Keratinocyte (primary cell): ENCODE measurements at places on chromosomes 2 and 18. TPM values are rescaled to one million over a fixed set of nuclear protein-coding genes. Genes with fewer than 3 reads are reported as not detected.

Gene LINC00305
- not detected in 3 replicates for polyA plus RNA-seq

DNA sequence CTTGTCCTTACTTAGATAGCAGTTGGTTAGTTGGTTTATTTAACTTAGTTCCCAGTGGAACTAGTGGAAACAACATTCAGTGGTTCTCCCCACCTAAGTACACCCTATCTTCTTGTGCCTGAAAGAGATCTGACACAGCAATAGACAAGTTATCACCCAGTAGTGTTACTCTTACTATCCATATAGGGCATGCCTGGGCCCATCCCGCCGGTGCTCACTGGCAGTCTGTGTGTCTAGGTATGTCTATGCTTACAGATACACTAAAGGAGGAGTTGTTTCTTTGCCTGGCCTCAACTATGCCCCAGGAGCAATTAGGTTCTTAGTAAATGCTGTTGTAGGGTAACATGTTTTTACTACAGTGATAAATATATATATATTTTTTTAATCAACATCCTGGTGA is 12.0 kb upstream of the NRP2 start:
- H3K4me3 ChIP-seq = no peak overlapping the region
- H3K27ac ChIP-seq = peak overlapping the region; percentile 11
- DNase-seq = no peak
- no peaks in the 10 kb centered on the region for H3K27me3 ChIP-seq

DNA sequence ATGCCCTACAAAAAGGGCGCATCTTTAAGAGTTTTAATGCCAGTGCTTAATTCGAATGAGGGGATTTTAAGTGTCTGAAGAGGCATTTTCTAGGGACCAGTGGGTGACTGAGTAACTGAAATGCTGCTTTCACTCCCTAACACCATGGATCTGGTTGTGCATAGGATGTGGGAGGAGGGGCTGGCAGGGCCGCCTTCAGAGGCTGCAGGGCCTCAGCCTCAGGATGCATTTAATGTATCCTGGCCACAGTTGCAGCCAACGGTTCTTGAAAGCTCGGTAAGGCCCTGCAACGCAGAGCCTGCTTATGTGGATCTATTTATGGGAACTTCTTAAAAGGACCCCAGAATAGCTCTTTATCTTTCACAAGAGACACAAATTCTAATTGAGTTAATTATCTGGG is 25.8 kb upstream of the IL18RAP start:
- H3K27ac ChIP-seq = no peak overlapping the region
- H3K27me3 ChIP-seq = no peaks in the 10 kb centered on the region
- H3K4me1 ChIP-seq = no peaks in the 10 kb centered on the region
- no peak overlapping the region for H3K4me3 ChIP-seq
- H3K36me3 ChIP-seq = no peaks in the 10 kb centered on the region

Gene ITGB6
- 174 to 197 TPM (median 183 TPM) in 3 replicates for polyA plus RNA-seq

- no peak overlapping the region for H3K27ac ChIP-seq
- H3K4me1 ChIP-seq = peaks cover 12% of the 10 kb centered on the region
- no peak overlapping the region for H3K4me3 ChIP-seq
- no peaks in the 10 kb centered on the region for H3K36me3 ChIP-seq
- no peaks in the 10 kb centered on the region for H3K27me3 ChIP-seq
These were observed 199.2 kb downstream of the KCNS3 start for GRCh38 chr2:18077704-18078103.

GRCh38 chr2:8424997-8425900 is 256.6 kb upstream of the ID2 start:
- DNase-seq = no peak
- H3K27ac ChIP-seq = no peak overlapping the region
- H3K4me3 ChIP-seq = no peak overlapping the region
- no peaks in the 10 kb centered on the region for H3K4me1 ChIP-seq
- no peaks in the 10 kb centered on the region for H3K36me3 ChIP-seq

GRCh38 chr2:176680916-176681516 is 411.8 kb downstream of the MTX2 start:
- no peak overlapping the region for H3K4me3 ChIP-seq
- peaks cover 3% of the 10 kb centered on the region for H3K27me3 ChIP-seq
- H3K4me1 ChIP-seq = no peaks in the 10 kb centered on the region

DNA sequence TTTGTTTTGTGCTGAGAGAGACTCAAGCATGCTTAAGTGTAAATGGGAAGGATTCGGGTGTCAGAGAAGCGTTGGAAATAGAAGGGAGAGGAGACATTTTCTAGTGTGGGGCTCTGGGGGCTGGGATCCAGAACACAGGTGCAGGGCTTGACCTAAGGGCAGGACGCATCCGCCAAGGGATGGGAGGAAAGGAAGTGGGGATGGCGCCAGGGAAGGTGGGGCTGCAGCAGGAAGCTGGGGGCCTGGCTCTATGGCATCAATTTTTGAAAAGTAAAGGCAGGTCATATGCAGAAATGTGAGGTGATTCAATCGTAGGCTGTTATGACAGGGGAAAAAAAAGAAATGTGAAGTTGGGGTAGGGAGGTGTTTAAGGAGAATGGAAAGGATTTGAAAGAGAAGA is 143.2 kb upstream of the SERTAD2 start:
- no peak for DNase-seq
- no peak overlapping the region for H3K27ac ChIP-seq
- H3K36me3 ChIP-seq = no peaks in the 10 kb centered on the region
- no peak overlapping the region for H3K4me3 ChIP-seq

Gene IRS1
- polyA plus RNA-seq = 10.1 to 15.8 TPM (median 11.2 TPM) in 3 replicates

Gene SOX11
- not detected in 3 replicates for polyA plus RNA-seq

GRCh38 chr2:102001767-102002142 is 10.0 kb downstream of the IL1R2 start:
- H3K36me3 ChIP-seq = no peaks in the 10 kb centered on the region
- H3K4me3 ChIP-seq = no peak overlapping the region
- peak; percentile 68 for DNase-seq

- no peak overlapping the region for H3K27ac ChIP-seq
- H3K4me3 ChIP-seq = no peak overlapping the region
- DNase-seq = no peak
- no peaks in the 10 kb centered on the region for H3K27me3 ChIP-seq
These were observed 273.6 kb downstream of the SLC8A1 start for GRCh38 chr2:40178171-40178778.

Gene MPP4
- polyA plus RNA-seq = 0.27 to 0.63 TPM (median 0.42 TPM) in 3 replicates

- no peak overlapping the region for H3K4me3 ChIP-seq
- H3K27ac ChIP-seq = peak overlapping the region; percentile 22
- no peak for DNase-seq
- no peaks in the 10 kb centered on the region for H3K27me3 ChIP-seq
These were observed 5.8 kb downstream of the HDLBP start for GRCh38 chr2:241309684-241310117.

DNA sequence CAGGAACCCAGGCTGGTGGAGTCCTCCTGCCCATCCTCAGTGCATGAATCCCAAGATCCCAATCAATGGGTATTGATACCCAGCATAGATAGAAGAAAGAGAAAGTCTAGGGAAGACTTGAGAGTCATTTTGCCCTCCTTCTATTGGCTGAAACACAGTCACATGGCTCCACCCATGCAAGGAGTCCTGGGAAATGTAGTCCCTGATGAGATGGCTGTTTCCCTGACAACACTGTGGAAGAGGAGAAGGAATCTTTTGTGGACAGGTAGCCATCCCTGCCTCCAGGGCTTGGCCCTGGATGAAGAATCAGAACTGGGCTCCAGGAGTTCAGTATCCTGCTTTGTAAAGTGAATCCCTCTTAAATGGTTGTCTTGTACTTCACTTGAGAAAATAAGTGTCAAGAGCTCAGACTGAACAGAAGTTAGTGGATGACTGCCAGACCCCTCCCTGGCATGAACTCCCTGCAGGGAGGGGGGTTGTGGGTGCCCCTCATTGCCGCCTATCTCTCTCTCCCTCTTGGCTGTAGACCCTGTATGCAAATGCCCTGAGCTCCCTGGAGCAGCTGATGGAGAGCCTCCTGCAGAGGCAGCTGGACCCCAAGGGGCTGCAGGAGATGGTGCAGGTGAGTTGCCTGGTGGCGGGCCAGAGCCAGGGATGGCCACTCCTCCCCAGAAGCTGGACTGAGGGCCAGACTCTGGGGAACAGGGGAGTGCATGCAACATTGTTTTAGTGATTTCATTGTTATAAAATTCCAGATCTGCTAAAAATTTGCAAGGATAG is 36.1 kb downstream of the MROH2A start:
- no peaks in the 10 kb centered on the region for H3K36me3 ChIP-seq
- no peak for DNase-seq
- H3K27me3 ChIP-seq = peaks cover 8% of the 10 kb centered on the region
- H3K4me3 ChIP-seq = no peak overlapping the region

GRCh38 chr2:381941-382727 is 94.2 kb upstream of the ALKAL2 start:
- no peak overlapping the region for H3K4me3 ChIP-seq
- no peaks in the 10 kb centered on the region for H3K27me3 ChIP-seq
- no peaks in the 10 kb centered on the region for H3K4me1 ChIP-seq
- H3K27ac ChIP-seq = no peak overlapping the region
- H3K36me3 ChIP-seq = no peaks in the 10 kb centered on the region
- no peak for DNase-seq

DNA sequence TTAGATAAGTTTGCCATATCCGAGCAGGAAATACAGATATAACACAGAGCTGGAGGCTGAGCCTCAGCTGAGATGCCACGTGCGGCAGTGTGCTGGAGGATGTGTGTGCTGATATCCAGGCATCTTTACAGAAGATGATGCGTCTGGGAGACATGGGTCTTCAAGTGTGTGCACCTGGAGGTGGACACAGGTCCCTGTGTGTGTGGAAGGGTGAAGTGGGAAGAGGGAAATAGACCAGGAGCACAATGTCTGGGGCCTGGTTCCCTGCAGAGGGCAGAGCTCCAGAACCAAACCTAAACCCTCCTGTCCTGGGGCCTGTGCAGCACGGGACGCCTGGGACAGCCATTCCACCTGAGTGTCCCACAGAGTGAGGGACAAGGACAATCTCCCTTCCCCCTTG is 180.3 kb upstream of the RAB12 start:
- no peak overlapping the region for H3K27ac ChIP-seq
- no peak for DNase-seq
- H3K4me1 ChIP-seq = peaks cover 16% of the 10 kb centered on the region
- H3K36me3 ChIP-seq = no peaks in the 10 kb centered on the region

Gene FRZB
- 0.05 TPM in 2 of 3 replicates, not detected in the other for polyA plus RNA-seq

DNA sequence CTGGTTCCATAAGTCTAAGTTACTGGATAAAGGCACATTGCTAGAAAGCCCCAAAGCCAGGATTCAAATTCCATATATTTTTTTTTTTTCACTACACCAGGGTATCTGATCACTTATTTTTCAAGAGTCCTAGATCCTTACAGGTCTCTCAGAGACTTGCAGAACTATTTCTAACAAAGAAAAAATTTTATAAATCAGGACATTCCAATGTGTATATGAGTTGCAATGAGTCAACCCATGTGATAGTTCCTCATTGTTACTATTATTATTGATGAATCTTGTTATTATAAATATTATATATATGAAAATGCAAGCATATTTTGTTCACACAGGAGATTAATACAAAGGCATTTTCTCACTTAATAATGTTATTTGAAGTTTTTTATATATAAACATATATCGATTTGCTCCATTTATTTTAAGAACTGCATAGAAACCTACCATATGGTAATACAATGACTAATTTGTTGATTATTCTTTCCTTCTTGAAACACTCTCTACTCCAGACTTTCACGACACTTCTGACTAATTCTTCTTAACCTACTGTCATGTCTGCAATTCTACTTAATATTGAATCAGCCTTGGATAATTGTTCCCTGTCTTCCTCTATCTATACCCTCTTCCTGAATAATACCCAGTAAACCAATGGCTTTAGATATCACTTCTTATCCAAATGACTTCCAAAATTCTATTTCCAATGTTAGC is 968.4 kb upstream of the NRXN1 start:
- H3K4me3 ChIP-seq = no peak overlapping the region
- no peak overlapping the region for H3K27ac ChIP-seq
- DNase-seq = no peak
- H3K27me3 ChIP-seq = no peaks in the 10 kb centered on the region
- H3K36me3 ChIP-seq = no peaks in the 10 kb centered on the region

Gene L3MBTL4
- polyA plus RNA-seq = 0.11 to 0.17 TPM (median 0.15 TPM) in 3 replicates

- H3K27ac ChIP-seq = no peak overlapping the region
- no peaks in the 10 kb centered on the region for H3K36me3 ChIP-seq
- no peak overlapping the region for H3K4me3 ChIP-seq
- no peak for DNase-seq
- peaks cover 12% of the 10 kb centered on the region for H3K4me1 ChIP-seq
These were observed 10.8 kb downstream of the IL1RL1 start for GRCh38 chr2:102321941-102322719.

DNA sequence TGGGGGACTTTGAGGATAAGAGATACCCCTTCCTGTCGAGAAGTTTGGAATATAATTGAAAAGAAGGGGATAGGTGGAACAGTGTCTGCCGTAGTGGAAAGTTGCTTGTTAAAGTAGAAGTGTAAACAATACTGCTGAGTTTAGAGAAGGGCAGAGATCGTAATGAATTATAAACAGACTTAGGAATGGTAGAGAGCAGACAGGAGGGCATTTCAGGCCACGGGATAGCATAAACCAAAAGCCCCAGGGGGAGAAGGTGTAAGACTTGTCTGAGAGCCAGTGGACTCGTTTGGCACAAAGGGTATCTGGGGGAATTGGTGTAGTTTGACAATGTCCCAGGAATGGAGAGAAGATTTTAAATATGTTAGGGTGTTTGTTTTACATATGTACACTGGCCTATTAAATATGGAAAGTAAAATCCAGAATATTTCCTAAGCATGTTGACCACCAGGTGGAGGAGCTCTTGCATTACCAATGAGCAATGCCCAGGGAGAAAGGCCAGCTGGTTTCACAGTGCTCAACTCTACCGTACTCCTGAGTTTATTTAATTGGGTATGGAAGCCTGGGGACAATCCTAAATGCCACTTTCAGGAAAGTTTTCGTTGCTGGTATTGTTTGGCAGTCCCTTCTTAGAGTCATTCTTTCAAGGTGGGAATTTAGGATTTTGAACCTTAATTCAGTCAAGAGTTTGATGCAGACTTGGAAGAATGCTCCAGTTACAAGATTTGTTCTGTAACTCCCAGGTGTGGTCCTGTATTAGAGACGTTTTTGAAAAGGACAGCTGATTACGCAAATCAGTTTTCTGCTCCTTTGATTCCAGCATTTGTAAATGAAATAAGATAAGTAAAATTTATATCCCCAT is 7.5 kb downstream of the COPS8 start:
- DNase-seq = no peak
- no peak overlapping the region for H3K4me3 ChIP-seq
- peaks cover 29% of the 10 kb centered on the region for H3K36me3 ChIP-seq
- H3K4me1 ChIP-seq = peaks cover 35% of the 10 kb centered on the region
- H3K27me3 ChIP-seq = no peaks in the 10 kb centered on the region
- H3K27ac ChIP-seq = peak overlapping the region; percentile 27

DNA sequence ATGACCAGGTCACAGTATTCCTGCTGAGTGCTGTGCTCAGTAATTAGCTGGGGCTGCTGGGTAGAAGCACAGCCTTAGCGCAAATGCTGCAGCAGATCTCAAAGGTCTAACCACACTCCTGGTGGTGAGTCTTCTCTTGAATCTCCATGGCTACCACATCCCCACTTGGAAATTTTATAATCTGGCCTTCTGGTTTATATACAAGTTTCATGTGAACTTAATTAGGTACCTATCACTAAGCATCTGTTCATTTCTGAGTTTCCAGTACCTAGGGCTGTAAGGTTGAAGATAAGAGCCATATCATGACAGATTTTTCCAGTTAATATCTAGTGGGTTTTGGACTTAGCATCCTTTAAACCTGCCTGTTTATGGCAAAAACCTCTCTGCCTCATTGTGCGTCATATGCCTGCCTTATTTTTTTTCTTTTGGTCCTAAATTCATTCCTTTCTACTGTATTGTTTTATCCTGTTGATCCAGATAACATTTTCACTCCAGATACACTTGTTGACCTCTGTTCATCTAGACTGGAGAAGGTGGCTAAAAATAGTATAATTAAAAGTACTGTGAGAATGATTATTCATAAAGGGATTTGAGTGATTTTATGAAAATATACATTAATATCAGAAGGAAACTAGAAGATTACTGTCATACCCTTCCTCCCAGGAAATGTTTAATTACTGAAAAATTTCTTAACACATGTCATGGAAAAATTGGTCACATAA is 168.4 kb upstream of the THUMPD2 start:
- H3K36me3 ChIP-seq = no peaks in the 10 kb centered on the region
- H3K27ac ChIP-seq = no peak overlapping the region
- DNase-seq = no peak
- no peaks in the 10 kb centered on the region for H3K27me3 ChIP-seq
- no peak overlapping the region for H3K4me3 ChIP-seq
